ENCODE measurements at places on chromosomes 7 and 10.
A peak's percentile ranks its signal among the peaks of the same experiment; 100 is the strongest.

GRCh38 chr10:31924833-31925232, 3.8 kb downstream of the ARHGAP12 start:
- no peak for DNase-seq

GRCh38 chr7:33762151-33762910, 143.0 kb upstream of the BMPER start:
- DNase-seq = no peak

GRCh38 chr10:2800178-2800577, 267.2 kb upstream of the PFKP start:
- DNase-seq = no peak

- DNase-seq = no peak
Measured at GRCh38 chr7:150335108-150335773, 6.2 kb downstream of the RARRES2 start.

GRCh38 chr10:52335665-52336064, 21.6 kb downstream of the DKK1 start:
- no peak for DNase-seq

- DNase-seq = no peak
Measured at GRCh38 chr7:49644396-49645166, 128.9 kb upstream of the VWC2 start.

DNA sequence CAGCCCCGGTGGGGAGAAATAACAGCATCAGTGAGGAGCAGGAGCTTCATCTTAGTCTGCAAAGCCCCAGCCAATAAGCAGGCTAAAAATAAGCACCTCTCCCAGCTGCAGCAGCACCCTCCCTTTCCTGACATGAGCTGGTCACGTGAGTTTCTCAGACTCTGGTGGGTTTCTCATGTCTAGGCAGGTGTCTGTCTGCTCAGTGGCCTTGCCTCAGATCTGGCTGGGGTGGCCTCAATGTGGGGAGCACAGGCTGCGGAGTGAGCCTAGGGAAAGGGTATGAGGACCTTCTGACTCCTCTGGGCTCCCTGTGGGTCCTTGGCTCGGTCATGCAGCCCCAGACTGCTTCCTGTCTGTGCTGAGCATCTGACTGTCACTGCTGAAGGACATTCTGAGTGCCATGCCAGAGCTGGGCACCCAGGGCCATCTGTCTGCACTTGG, 81.6 kb upstream of the LRRC4 start:
- peak; percentile 8 for DNase-seq

DNA sequence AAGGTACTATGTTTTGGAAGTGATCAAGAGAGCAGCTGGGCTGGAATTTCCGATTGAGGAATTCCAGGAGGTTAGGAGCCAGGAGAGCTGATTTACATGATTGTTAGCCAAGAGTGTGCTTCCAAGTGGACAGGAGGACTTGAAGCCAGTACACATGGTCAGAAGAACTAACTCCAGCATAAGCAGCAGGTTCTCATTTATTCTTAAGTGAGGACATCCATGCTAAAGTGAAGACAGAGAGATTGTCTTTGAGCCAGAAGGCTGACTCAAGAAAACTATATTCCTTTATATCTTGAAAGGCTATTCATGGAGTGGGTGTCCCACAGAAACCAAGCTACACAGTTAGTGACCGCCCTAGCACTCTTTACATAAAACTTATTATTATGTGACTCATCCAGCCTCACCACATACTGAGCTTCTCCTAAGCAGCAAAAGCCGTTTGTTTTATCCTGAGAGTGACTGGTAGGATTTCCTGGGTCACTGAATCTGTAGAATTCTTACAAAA, 56.7 kb upstream of the SEMA3A start:
- no peak for DNase-seq

GRCh38 chr10:133140417-133141143, 19.4 kb upstream of the KNDC1 start:
- DNase-seq = peak; percentile 10

- no peak for DNase-seq
Measured at GRCh38 chr10:104304927-104305326, 33.3 kb downstream of the ITPRIP start.

All from activated naive CD4-positive, alpha-beta T cell treated with anti-CD3 and anti-CD28 coated beads, Interleukin-2, amount 50 U/mL, for 16 hours (primary cell).